MG63 (cell line): ENCODE measurements at places on chromosomes 16 and 17. TPM values are rescaled to one million over a fixed set of nuclear protein-coding genes. Genes with fewer than 3 reads are reported as not detected.

The RASL10B gene
- 1.2 and 2.6 TPM in 2 replicates for total RNA-seq

The SDK2 gene
- 0.33 TPM in 1 of 2 replicates, not detected in the other for total RNA-seq

The ZG16 gene
- total RNA-seq, result not detected in 2 replicates

The NKD1 gene
- total RNA-seq, result 0.07 and 0.12 TPM in 2 replicates

The CCL8 gene
- total RNA-seq, result not detected in 2 replicates

The MT1G gene
- not detected in 2 replicates for total RNA-seq

The DNAH17 gene
- total RNA-seq, result not detected in 2 replicates

The KRTAP1-1 gene
- 0.33 TPM in 1 of 2 replicates, not detected in the other for total RNA-seq

The COX6A2 gene
- total RNA-seq, result not detected in 2 replicates

The MYH3 gene
- 0.02 and 1.2 TPM in 2 replicates for total RNA-seq

The ARHGAP44 gene
- total RNA-seq, result 1.2 and 2.8 TPM in 2 replicates

The OTOA gene
- not detected in 2 replicates for total RNA-seq

The CX3CL1 gene
- total RNA-seq, result not detected in 2 replicates

The FBXO39 gene
- not detected in 2 replicates for total RNA-seq

The KRTAP3-1 gene
- not detected in 2 replicates for total RNA-seq

The KRTAP2-1 gene
- total RNA-seq, result not detected in 2 replicates

The TBC1D28 gene
- not detected in 2 replicates for total RNA-seq

The SMIM36 gene
- total RNA-seq, result not detected in 2 replicates
